ENCODE measurements at places on chromosomes 4 and X.

- no peak for DNase-seq
Measured at GRCh38 chrX:14050709-14051108, 21.0 kb upstream of the GEMIN8 start.

GRCh38 chr4:23889391-23889790 is 456 bp downstream of the PPARGC1A start:
- no peak for DNase-seq

DNA sequence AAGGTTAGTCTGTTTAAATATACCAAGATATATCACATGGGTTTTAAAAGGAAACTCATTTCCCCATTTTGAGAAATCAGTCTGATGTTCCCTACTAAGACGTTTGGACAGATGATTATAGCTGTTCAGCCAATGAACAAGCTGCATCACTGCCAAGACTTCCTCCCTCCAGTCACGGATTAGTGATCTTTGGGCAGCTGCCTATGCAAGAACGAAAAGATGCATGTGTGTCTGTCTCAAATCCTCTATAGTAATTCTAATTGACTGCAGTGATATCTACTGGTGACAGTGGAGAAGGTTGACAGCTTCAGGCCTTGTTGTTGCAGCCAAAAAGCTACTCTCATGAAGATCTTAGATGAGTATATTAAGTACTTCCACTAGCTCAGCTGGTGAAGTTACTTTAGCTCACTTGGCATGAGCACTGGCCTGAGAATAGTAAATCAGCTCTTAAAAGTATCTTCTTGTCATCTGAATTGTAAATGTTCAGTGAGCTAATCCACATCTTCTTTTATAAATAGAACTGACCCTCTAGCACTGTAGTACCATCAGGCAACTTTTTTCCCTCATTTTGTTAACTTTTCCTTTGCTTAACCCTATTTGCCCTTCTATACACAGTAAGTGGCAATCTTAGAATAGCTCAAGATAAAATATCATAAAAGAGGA is 134.5 kb upstream of the PCDH10 start:
- no peak for DNase-seq

DNA sequence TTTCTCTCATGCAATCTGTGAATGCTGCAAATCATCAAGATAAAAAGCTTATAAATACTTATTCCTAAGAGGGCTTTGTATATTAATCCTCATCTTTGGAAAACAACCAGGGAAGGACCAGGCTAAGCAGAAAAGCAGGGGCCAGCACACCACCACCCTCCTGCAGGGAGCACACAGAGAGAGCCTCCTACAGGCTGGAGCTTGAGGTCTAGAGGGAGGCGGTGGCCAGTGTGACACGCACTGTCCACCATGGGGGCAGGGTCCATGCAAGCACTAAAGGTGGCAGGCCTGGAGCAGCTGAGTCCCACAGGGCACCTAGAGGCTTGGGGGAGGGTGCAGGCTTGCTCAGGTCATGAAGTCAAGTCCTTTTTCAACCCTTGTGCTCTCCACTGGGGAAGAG is 236.9 kb downstream of the TACR3 start:
- DNase-seq, result no peak

DNA sequence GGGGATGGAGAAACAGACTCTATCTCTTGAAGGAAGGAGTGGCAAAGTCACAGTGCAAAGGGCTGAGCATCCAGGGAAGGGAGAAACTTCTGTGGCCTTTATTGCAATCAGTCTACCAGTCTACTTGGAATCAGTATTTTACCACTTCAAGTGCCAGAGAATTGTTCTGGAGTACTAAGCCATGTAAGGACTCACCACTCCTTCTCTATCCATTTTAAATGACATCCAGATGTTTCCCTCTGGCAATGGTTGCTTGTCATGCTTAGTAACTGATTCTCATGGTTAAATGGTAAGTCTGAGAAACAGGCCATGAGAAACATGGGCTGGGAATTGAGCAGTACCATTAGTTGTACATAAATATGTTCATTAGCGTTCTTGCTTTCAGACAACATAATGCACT is 21.1 kb upstream of the SMIM10 start:
- DNase-seq, result no peak

- no peak for DNase-seq
Measured at GRCh38 chr4:173801361-173801760, 271.3 kb upstream of the HAND2 start.

- DNase-seq, result no peak
Measured at GRCh38 chr4:81454948-81455347, 16.8 kb downstream of the RASGEF1B start.

DNA sequence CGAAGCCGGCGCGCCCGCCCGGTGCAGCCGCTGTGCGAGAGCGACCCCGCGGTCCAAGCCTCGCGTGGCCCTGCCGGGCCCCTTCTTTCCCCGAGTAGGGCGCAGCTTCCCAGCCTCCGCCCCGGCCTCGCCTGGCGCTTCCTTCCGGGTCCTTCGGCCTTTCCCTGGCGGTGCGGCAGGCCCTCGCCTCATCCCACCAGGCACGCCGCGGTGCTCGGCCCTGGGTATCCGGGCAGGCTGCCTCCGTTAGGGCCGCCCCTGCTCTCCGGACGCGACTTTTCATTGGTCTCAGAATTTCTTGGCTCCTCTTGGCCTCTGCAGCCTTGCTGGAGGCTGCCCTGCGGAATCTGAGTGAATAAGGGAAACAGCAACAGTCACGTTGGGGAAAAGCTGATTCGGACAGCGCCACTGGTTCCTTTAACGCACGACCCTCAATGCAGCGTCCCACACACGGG is 429 bp downstream of the UVSSA start:
- peak; percentile 70 for DNase-seq

GRCh38 chr4:4470208-4470607 is 71.6 kb downstream of the STX18 start:
- DNase-seq, result no peak

DNA sequence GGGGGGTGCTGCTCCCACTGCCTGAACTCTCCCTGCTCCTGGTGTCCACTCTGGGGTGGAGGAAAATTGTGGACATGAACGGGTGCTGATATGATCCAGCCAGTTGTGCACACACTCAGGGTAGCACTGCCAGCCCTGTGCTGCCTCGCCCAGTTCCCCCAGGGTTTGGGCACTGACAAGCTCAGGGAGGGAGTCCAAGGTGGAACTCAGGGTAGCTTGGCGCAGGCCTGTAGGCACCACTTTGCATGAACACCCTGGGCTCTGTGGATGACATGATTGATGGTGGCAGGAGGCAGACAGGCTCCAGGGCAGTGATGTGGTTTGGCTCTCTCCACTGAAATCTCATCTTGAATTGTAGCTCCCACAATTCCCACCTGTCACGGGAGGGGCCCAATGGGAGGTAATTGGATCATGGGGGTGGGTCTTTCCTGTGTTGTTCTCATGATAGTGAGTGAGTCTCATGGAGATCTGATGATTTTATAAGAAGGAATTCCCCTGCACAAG is 572.0 kb upstream of the PABPC4L start:
- no peak for DNase-seq

DNA sequence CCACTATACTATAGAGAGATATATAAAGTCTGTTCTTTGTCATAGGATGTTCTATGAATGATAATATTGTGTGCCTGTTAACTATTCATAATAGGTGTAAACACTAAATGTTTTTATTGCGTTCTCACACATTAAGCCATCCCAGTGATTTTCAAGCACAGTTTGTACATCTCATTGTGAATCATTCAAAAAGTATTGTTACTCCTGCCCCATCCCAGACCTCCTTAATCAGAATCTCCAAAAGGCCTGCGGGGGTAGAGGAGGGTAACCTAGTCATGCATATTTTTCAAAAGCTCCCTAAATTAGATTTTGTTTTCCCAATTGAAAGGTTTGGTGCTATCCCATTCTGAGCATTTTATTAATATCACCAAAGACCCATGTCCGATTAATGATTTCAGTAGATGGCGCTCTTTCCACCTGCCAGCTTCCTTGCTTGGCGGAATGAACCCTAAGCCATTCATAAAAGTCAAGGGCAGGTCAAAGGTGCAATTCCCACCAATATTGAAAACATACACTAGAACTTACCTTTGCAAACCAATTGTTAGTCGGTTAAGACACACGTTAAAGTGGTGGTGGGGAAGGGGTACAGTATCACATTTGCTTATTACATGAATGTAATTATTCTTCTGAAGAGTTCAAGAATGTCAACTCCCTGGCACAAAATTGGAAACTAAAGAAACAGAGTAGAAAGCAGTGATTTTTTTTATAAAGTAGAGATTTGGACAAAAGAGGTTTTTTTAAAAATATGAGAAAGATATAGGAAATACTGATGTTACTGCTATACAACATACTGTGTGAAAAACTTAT is 5.8 kb upstream of the TET2 start:
- peak; percentile 60 for DNase-seq

- no peak for DNase-seq
Measured at GRCh38 chr4:179663641-179664429, 2221.6 kb upstream of the AGA start.

DNA sequence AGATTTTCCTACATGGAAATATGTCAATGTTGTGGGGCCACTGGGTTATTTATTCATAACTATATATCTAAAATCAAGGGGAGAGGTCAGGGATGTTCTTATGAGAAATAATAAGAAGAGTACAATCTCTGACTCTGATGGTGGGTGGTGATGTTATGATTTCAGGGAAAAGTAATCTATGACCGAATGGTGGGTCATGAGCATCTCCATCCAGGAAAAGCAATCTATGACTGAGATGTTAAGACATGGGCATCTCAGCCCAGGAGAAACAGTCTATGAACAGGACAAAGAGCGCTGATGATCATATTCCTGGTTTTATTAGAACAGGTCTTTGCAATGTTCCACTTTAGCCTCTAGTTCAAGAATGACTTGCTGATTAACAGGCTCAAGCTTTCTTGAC is 137.1 kb downstream of the ARSF start:
- no peak for DNase-seq

DNA sequence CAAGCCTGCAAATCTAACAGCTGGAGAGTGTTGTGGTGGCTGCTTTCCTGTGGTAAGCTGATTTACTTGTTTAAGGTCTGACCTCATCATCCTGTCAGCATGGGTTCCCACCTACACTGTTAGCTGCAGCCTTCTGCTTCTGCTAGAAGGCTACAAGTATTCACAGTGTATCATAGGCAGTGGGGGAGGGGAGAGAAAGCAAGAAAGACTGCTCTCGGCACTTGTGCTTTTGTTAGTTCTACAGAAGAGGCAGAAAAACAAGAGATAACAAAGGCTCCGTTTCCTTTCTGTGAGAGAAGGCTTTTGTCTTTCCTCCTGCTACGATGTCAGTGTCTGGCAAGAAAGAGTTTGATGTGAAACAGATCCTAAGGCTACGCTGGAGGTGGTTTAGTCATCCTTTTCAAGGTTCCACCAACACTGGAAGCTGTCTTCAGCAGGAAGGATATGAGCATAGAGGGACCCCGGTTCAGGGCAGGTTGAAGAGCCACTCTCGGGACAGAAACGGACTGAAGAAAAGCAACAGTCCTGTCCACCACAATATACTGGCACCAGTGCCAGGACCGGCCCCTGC is at the start of gene KLHL4:
TSS of gene KLHL4 (plus strand) at position 232 of the 571 bp plus-strand sequence. CDS start at position 324, 92 bp downstream.
- DNase-seq, result no peak

DNA sequence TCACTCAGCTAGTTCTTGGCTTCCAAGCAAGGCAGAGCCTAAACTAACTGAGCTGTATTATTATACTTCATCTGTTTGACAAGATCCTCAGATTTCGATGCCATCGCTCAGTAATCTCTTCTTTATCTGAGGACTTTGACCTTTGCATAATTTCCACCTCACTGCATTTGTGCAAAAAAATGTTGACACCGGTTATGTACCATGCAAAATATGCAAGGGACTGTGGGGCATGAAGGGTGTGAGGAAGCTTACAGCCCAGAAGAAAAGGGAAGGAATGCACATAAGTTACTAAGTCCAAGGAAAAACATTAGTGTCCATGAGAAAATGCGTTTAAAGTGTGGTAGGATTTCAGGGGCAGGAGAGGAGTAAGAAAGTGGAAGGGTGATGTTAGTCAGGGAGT is 295.4 kb downstream of the PACRGL start:
- no peak for DNase-seq

DNA sequence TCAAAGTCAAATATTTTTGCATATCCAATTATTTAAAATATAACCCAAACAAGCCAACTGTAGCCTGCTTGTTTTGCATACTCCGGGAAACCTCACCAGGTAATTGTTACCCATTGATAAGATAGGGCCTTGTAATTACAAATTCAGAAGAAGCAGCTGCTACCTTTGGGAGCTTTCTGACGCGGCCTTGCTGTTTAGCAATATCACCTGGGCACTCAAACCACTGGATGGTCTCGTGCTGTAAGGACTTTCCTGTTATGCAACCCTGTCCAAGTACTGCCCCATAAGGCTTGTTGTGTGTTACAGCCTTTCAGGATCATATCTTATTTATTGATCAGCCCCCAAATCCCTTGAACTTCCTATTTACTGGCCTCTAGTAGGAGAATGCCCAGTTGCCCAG is 52.1 kb downstream of the HS3ST1 start:
- no peak for DNase-seq

DNA sequence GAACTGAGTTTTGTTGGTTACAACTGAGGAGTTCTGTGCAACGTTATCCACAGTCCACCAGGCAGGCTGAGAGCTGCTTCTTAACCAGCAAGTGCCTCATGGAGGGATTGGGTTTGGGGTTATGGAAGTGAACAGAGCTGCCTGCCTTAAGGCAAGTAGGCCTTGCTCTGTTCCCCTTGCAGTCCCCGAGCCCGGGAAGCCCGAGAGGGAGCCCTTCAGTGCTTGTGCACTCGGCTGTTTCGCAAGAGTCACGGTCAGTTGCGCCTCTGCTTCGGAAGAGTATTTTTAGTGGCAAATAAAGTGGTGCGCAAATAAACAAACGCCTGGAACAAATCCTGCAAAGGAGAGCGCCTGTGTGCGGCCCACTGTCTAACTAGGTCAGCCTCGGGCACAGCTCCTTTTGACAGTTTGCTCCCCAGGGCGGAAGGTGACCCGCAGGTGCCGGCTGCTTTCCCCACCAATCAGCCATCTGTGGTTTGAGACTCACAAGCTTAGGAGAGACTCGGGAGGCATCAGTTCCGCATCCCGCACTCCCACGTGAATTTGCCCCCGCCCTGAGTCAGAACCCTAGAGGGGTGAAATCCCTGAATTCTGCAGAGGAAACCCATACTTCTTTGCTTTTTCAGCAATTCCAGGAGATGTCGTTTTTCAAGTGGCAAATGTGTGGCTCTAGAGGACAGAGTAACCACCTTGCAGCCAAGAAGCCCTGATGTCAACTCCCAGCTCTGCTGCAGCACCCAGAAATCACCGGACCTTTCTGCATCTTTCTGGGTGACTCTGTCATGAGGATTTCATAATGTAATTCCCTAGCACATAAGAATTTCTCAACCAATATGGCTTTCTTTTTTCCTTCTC is 56.8 kb downstream of the LGI2 start:
- DNase-seq, result no peak

DNA sequence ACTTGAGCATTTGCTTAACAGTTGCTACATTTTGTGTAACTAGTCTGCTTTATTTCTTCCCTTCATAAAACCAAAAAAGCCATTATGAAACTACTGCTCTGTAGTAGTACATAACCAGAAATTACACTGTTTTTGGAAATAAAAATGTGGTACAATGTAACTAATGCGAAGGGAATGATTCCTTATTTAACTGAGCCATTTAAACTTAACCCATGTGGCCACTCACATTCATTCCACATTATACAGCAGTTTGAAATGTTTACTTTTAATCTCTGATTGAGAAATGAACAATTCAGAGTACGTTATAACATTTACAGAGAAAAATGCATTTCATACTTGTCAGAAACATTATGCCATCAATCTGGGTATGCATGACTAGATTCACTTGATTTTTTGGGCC is 94.2 kb downstream of the NYX start:
- no peak for DNase-seq

- DNase-seq, result no peak
Measured at GRCh38 chr4:105107095-105107856, 39.4 kb upstream of the TET2 start.

GRCh38 chrX:55754861-55755294 is 37.3 kb downstream of the RRAGB start:
- DNase-seq, result no peak

Data from activated naive CD4-positive, alpha-beta T cell treated with anti-CD3 and anti-CD28 coated beads, Interleukin-2, amount 10 ng/mL, durations not matched to agents 7 days and 5 days (primary cell).